GM19239 (cell line): ENCODE measurements at places on chromosomes 13 and 19.

DNA sequence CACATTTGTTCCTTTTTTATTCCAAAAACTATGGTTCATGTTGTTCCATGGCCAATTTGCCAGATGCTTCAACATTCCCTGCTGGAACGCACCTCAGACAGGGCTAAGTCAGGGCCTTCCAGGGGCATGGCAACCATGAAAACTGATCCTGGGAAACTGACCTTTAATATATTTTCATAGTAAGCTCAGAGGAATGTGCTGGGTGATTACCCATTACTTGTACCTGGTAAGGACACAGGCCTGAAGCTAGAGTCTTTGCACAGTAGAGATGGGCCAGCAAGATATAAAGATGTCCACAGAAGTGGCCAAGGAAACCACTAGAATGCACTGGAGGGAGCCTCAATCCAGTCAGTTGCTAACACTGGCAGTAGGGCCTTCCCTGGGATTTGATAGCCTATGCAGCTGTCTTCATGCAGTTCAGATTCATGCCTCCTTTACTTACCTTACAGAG lies 353.1 kb downstream of the ENOX1 start:
- DNase-seq = no peak

GRCh38 chr19:31548941-31549340 lies 199.7 kb upstream of the TSHZ3 start:
- DNase-seq = no peak

GRCh38 chr19:9953802-9954542 lies 17.7 kb upstream of the OLFM2 start:
- no peak for DNase-seq

DNA sequence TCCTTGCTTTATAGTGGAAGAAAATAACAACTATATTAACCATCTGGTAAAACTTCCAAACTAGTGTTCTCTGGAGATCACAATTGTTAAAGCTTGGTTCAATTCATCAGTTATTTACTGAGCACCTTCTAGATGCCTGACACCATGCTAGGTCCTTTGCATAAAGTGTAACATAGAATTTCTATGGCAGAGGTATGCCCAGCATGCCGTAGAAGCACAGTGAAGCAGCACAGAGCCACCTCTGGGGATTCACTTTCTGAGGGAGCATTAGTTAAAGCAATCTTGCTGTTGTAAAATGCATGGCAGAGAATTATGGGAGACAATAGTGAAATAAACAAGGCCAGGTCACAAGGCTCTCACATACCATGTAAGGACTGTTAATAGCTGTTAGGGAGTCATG lies 75.2 kb downstream of the LRRC63 start:
- DNase-seq = no peak

DNA sequence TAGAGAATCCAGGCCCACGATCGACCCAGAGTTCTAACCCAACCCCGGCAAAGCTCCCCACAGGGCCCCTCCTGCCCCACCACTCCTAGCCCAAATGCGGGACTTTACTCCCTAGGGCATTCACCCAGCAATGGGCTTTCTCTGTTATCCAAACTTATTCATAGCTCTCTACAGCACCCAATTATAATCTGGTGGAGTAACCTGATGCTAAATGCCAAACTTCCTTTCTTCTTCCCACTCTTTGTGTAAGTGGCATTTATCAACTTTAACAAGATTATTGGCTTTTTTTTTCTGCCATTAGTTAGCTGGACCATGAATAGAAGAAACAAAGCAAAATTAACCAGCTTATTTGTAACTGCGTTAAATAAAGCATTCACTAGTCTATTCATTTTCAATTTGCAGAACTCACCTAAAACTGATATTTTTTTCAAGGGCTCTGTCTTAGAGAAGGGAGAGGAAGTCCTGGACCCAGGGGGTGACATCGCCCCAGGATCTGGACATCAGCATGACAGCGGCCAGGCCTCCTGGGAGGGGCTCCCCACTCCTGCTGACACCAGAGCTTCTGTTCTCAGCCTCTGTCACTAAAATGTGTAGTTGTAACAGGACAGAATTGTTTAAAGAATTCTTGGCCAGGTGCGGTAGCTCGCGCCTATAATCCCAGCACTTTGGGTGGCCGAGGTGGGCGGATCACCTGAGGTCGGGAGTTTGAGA lies 1.5 kb downstream of the FAM124A start:
- no peak for DNase-seq

GRCh38 chr13:29845440-29846056 lies 4.9 kb downstream of the UBL3 start:
- no peak for DNase-seq

DNA sequence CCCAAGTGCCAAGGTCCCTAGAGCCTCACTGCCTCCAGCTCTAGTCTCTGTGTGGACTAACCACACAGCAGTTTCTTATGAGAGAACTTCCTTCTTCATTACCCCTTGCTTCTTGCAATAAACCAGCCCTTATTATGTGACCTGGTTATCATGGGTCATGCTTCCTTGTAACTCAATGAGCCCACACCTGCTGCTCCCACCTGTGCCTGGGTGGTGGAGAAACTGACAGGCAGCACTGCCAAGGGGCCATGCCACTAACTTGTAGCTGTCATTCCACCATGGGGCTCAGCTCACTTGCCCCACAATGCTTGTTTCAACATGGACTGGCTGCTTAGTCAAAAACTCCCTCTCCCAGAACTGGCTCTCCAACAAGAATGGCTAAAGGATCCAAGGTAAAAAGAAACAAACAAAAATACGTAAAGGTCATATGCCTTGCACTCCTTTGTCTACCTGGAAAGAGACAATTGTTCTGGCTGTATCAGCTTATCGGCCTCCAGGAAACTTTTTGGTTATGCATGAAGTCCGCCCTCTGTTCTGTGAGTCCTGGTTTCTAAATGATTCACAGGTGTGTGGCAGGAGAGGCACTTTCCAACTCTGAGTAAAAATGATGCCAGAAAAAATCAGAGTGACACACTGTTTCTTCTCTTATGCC lies 446.4 kb downstream of the COG6 start:
- no peak for DNase-seq

- no peak for DNase-seq
These were observed 250.3 kb upstream of the ATXN8OS start for GRCh38 chr13:69857183-69857821.

- no peak for DNase-seq
These were observed 78.2 kb downstream of the C13orf42 start for GRCh38 chr13:51032831-51033230.

- DNase-seq = no peak
These were observed 295 bp downstream of the CLEC4G start for GRCh38 chr19:7731615-7732014.

DNA sequence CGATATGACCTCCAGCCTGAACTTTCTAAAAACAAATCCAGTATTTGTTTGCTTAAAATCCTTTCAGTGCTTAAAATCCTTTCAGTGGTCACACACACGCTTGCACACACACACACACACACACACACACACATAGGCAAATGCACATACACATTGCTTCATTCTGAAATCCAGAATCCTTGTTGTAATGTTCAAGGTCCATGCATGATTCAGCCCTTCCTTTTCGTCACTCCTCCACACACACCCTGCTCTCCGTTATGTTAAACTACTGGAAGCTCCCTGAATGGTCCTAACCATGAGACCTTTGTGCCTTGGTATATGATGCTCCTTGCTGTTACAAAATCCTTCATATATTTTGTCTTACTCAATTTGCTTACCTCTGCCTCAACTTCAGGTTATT lies 44.9 kb downstream of the SERTM1 start:
- no peak for DNase-seq

- DNase-seq = no peak
These were observed 418.4 kb downstream of the EFNB2 start for GRCh38 chr13:106117035-106117434.
